ENCODE measurements at places on chromosomes 2 and 18.
A peak's percentile ranks its signal among the peaks of the same experiment; 100 is the strongest.

GRCh38 chr2:148515976-148516375 lies 128.6 kb upstream of the EPC2 start:
- no peak for DNase-seq

DNA sequence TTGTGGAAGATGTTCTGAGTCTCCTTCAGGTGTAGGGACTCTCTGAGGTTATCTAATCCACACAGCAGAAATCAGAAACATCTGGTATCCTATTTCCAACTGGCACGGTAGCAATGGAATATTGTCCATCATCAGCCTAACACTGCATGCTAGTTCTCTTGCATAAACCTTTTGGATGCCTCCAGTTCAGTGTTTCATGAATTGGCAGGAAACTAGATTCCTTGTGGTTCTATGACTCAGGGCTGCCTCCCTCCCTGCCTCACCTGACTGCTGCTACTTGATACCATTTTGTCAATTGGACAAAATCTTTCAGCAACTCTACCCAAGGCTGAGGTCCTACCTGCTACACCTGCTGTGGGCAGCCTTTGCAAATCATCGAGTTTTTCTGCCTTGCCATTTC lies 130.9 kb downstream of the TPGS2 start:
- peak; percentile 72 for DNase-seq

DNA sequence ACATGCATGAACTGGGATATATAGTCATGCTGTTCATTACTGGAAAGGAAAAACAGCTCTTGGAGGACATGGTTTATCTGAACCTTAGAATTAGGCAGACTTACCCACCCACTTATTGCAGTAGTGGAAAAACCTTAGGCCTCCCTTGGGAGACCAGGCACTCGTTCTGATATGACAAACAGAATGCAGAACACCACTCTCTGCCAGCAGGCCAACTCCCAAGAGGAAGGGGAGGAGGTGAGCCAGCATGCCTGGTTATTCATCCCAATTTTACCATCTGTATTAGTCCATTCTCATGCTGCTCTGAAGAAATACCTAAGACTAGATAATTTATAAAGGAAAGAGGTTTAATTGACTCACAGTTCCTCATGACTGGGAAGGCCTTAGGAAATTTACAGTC lies 17.5 kb downstream of the C18orf63 start:
- DNase-seq, result no peak

DNA sequence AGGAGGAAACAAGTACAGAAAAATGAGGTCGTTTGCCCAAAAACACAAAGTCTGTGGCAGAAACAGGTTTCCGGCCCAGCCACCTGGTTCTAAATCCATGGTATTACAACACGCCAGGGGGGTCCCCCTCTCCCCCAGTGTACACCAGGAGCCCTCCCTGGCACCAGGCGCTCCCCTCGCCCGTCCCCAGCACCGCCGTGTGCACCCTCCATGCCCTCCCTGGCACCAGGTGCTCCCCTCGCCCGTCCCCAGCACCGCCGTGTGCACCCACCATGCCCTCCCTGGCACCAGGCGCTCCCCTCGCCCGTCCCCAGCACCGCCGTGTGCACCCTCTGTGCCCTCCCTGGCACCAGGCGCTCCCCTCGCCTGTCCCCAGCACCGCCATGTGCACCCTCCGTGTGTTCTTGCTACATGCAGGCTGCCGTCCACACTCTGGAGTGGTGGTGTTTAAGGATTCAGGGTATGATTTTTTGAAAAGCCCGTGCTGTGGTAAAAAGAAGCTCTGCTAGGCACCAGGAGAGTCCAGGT lies 59.8 kb upstream of the NFATC1 start:
- DNase-seq, result no peak

- DNase-seq, result no peak
Observed at GRCh38 chr2:40330096-40330495, 121.8 kb downstream of the SLC8A1 start.

GRCh38 chr2:6164986-6165747 lies 473.0 kb downstream of the SOX11 start:
- no peak for DNase-seq

GRCh38 chr2:10260130-10260529 lies 42.6 kb upstream of the HPCAL1 start:
- DNase-seq, result no peak

DNA sequence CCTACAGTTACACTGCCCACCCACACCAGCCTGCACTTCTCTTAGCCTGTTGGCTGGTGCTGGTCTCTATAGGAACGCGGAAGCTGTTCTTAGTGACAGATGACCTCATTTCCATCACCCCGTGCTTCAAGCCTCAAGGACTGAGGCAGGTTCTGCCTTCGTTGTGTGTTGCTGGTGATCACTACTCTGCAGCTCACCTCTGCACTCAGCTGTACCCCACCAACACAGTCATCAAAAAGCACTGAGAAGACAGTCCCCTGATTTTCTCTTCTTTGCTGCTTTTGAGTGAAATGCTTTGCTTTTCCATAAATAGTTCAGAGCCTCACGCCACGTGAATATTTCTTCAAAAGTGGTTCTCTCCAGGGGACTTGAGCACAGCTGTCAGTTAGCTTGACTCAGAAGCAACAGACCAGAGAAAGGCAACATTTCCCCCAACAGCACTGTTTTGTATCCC lies 225.7 kb upstream of the CCDC150 start:
- no peak for DNase-seq

GRCh38 chr2:202052235-202052634 lies 18.6 kb downstream of the FZD7 start:
- no peak for DNase-seq

DNA sequence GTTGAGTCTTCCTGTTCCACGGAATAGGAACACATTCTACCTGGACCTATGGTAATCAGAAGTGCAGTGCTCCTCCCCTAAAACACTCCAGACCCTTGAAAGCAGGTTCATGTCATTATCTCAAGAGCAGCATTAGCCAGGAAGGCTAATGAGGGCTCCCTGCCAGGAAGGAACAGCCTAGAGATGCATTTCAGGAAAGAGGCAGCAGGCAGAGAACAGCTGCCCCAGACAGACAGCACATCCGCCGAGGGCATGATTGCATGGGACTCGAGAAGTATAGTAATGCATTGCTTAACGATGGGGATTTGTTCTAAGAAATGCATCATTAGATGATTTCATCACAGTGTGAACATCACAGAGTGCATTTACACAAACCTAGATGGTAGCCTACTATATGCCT lies 171.5 kb downstream of the ALK start:
- no peak for DNase-seq

DNA sequence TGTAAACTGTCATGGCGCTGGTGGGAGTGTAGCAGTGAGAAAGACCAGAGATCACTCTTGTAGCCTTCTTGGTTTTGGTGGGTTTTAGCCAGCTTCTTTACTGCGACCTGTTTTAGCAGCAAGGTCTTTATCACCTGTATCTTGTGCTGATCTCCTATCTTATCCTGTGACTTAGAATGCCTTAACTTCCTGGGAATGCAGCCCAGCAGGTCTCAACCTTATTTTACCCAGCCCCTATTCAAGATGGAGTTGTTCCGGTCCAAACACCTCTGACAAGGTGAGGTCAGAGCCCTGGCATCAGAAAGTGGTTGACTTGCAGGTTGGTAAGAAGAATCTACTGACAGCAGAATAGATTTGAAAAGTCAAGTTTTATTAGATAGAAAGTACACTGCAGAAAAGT lies 55.0 kb upstream of the MSH6 start:
- no peak for DNase-seq

GRCh38 chr2:172081221-172082022 lies 3.9 kb upstream of the DLX1 start:
- no peak for DNase-seq

- DNase-seq, result no peak
Observed at GRCh38 chr2:72781480-72781879, 44.4 kb downstream of the EXOC6B start.

GRCh38 chr2:63977904-63978303 lies 41.3 kb downstream of the VPS54 start:
- no peak for DNase-seq

DNA sequence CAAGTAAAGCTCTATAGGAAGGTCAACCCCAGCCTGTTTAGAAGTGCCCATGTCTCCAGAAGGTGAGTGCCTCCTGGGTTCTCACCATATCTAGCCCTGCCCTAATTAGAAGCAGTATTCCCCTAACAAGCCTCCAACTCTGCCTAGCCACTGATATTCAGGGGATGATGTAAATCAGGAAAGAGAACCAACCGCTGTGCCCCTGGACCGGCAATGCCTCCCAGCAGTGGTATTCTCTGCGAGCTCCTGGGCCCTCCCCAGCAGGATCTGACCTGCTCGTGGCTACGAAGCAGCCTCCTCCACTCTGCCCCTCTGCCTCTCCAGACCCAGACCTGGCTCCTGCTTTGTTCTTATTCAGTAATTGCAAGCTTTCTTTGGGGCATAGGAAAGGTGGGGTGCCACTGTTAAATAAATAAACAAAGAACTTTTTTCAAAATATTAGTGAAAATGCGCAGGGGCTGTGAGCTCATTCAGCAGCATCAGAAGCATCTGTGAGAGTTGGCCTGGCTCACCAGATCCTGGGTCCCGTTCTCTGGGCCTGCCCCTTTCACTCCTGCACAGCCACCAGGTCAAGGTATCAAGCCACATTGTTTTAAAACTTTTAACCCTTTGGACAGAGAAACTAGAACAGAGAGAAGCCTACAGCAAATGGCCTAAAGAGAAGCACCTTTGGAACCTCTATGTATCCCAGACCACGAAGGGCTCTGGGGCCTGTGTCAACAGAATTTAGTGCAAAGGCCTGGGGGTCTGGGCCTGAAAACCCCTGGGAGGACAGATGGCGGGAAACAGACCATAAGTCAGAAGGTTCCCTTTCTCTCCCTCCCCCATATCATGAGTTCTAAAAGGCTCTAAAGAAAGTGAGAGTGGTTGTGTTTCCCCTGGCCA lies 11.9 kb downstream of the MREG start:
- DNase-seq, result no peak

- no peak for DNase-seq
Observed at GRCh38 chr18:77346208-77346810, 96.7 kb downstream of the GALR1 start.

- no peak for DNase-seq
Observed at GRCh38 chr18:11005528-11005927, 143.8 kb downstream of the PIEZO2 start.

- no peak for DNase-seq
Observed at GRCh38 chr2:184579226-184579625, 19.1 kb upstream of the ZNF804A start.

- DNase-seq, result no peak
Observed at GRCh38 chr18:11284811-11285210, 135.4 kb upstream of the PIEZO2 start.

DNA sequence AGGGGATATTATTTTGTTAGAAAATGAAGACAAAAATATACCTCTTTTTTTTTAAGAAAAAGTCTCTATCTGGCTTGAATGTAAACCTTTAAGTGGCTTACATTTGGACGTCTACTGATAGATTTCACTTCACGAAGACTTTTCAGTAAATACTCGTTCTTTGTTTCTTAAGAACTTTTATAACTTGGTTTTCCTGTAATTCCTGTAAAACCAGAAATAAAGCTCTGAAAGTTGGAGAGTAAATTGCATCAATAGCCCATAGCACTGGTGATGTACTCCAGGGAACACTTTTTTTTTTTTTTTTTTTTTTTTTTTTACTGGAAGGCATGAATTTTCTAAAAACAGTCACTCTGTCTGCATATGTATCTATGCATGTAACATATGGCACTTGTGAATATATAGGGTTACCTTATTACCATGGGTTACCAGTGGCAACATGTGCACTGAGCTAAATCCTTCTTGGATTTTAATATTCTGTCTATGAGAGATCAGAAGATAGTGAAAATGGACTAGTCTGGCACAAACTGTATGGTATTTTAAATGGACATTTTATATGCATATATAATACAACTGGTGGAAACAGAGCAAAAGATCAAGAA lies 309.2 kb upstream of the TCF4 start:
- no peak for DNase-seq

DNA sequence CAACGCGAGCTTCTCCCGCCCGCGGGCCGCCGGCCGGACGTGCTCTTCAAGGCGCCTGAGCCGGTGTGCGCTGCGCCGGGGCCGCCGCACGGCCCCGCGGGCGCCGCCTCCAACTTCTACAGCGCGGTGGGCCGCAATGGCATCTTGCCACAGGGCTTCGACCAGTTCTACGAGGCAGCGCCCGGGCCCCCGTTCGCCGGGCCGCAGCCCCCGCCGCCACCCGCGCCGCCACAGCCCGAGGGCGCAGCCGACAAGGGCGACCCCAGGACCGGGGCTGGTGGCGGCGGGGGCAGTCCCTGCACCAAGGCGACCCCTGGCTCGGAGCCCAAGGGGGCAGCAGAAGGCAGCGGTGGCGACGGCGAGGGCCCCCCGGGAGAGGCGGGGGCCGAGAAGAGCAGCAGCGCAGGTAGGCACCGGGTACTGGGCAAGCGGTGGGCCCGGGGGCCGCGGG lies 676 bp downstream of the HOXD11 start:
- DNase-seq, result no peak

DNA sequence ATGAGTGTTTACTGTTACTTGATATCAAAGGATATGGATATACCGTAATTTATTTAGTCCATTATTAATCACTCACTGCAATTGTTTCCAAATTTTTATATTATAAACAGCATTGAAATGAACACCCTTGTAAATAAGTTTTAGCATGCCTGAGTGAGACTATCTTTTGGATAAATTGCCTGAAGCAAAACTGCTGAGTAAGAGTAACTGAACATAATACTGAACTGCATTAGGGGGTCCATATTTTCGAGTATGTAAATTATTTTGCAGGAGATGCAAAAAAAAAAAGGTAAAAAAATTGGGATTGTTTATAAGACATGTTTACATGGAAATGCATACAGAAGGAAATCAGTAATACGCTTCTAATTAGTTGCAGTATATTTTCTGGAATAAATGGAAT lies 215.6 kb upstream of the SMAD7 start:
- no peak for DNase-seq
